ENCODE measurements at places on chromosomes 11 and 22.

GRCh38 chr11:78868563-78868962, 293.9 kb upstream of the NARS2 start:
- no peak for DNase-seq

DNA sequence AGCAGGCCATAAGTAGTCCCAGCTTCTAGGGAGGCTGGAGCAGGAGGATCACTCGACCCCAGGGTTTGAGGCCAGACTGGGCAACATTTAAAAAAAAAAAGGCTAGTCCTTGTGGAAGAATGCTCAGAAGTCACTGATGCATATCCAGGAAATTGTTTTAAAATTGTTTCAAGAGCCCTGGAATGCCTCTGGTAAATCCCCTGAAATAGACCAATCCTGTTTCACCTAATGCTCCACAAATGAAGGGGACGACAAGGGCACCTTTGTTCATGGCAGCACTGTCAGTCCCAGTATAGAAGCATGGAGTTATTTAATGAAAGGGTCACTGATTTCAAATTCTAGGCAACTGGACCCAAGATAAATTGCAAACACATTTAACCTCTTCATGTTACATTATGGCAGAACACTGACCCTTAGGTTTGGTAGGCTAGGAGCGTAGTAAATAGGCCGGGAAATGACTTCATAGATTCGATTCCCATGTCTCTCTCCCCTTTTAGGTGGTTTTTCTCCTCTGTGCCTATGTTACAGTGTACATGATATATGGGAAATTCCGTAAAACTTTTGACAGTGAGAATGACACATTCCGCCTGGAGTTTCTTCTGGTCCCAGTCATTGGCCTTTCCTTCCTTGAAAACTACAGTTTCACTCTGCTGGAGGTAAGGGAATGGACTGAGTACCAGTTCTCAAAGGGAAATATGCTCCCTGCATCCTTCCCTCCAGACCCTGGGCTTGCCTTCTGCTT, 11.4 kb downstream of the KDELR3 start:
- no peak for DNase-seq

DNA sequence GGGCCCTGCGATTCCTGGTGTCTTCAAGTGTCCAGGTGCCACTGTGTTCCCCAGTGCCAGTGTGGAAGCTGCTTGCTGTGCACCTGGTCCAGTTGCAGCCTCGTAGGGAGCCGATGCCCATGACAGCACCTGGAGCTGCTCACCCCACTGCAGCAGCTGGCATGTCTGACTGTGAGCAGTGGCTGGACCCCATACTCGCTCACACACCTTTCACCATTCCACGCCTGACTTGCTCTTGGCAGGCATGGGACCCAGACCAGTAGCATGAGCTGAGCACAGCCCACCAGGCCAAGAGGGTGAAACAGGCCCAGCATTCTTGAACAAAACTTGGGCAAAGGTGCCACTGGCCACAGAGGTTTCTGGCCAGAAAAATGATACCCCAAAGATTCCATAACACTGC, 124.5 kb upstream of the THY1 start:
- no peak for DNase-seq

- DNase-seq: no peak
Measured at GRCh38 chr22:35467681-35468434, 67.9 kb downstream of the MCM5 start.

DNA sequence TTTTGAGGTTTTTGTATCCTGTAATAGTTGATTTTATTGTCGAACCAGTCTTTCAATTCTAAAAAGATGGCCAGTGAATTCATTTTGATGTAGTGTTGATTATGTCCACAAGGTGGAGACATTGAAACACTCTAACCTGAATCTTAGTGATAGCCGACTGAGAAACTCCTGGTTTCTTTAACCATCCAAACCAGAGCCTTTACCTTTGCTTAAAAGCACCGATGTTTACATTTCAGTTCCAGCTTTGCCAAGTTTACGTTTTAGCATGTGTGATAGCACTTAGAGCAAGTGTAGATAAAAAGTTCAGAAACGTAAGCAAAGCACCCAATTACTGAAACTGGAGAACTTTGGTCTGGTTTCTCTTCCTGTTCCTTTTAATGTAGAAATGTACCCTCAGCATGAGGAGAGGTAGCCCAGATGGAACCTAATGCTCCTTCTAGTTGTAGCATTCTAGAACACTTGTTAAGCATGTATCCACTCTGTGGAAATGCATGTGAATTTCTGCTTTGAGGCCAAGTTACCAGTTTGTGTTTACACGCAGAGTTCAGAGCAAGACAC, 208.6 kb downstream of the DBX1 start:
- peak; percentile 61 for DNase-seq

DNA sequence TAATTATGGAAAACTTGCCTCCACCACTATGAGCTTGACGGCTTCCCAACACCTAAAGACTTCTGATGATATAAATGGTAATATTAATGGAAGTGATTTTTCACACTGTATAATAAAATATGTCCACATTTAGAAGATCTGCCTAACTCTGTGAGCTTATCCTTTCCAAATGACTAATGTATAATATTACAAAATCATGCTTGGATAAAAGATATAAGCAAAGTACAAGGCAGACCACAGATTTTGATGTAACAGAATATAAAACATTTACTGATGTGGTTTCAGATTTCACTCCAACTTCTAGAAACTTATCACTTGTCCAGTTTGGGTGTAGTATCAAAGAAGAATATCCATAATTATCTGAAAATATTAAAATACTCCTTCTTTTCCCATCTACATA, 36.9 kb downstream of the GALNT18 start:
- no peak for DNase-seq

- DNase-seq: no peak
Measured at GRCh38 chr11:102734650-102735049, 9.9 kb upstream of the MMP8 start.

- no peak for DNase-seq
Measured at GRCh38 chr11:57322256-57323166, 2.2 kb downstream of the TNKS1BP1 start.

GRCh38 chr11:8225589-8226036, 38.1 kb downstream of the LMO1 start:
- DNase-seq: peak; percentile 57

- DNase-seq: no peak
Measured at GRCh38 chr11:133160754-133161153, 371.5 kb downstream of the OPCML start.

GRCh38 chr11:109326781-109327180, 95.2 kb upstream of the C11orf87 start:
- no peak for DNase-seq

DNA sequence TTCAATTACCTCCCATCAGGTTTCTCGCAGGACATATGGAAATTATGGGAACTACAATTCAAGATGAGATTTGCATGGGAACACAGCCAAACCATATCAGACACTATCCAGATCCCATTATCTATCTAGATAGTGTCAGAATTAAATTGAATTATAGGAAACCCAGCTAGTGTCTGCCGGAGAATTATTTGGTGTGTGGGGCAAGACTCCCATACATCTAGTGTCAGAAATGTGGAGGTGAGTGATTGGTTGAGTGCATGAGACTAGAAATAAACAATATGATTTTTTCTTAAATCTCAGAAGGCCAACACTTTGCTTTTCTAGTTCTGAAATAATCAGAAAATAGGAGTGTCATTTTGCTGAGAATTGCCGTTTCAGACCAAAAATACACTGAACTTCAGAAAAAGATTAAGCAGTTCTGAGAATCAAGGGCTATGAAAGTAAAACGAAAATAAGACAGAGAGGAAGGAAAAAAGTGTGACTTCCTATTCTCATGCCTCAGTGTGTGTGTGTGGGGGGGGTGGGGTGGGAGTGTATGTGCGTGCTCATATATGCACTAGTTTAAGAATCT, 21.3 kb downstream of the CASP12 start:
- DNase-seq: peak; percentile 49

GRCh38 chr22:37147186-37147990, 2.3 kb downstream of the IL2RB start:
- no peak for DNase-seq

DNA sequence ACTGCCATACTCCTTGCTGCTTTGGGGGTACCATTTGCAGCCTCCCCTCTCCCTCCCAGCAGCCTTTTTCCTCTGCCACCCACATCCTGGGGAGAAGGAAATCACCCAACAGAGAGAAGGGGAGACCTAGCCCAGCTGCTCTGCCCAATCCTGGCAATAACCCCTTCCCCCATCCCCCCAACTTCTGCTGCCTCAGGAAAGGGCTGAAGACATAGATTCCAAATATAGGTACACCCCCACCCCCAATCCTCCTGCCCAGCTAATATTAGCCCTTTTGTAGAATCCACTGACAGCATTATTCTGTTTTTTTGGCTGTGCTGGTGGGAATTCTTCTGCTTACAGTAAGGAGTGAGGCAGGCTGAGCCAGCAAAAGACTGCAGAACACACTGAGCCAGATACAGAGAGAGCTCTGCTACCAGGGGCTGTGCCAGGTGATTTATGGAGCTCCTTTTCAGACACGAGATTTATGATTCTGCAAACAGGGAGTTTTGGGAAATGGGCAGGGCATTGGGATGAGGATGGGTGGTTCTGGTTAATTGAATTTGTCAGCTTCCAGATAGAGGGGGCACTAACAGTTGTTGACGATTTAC, 164.0 kb downstream of the TENM4 start:
- DNase-seq: no peak

DNA sequence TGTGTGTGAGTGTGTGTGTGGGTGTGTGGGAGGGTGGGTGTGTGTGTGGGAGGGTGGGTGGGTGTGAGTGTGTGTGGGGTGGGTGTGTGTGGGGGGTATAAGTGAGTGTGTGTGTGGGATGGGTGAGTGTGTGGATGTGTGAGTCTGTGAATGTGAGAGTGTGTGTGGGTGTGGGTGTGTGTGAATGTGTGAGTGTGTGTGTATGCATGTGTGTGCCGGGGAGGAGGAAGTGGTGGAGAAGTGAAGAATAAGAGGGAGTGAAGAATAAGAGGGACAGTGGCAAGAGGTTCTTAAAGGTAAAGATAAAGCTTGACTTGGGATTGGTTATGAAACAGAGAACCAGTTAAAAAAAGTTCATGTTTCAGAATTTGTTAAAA, 54.0 kb downstream of the PRR5L start:
- no peak for DNase-seq

DNA sequence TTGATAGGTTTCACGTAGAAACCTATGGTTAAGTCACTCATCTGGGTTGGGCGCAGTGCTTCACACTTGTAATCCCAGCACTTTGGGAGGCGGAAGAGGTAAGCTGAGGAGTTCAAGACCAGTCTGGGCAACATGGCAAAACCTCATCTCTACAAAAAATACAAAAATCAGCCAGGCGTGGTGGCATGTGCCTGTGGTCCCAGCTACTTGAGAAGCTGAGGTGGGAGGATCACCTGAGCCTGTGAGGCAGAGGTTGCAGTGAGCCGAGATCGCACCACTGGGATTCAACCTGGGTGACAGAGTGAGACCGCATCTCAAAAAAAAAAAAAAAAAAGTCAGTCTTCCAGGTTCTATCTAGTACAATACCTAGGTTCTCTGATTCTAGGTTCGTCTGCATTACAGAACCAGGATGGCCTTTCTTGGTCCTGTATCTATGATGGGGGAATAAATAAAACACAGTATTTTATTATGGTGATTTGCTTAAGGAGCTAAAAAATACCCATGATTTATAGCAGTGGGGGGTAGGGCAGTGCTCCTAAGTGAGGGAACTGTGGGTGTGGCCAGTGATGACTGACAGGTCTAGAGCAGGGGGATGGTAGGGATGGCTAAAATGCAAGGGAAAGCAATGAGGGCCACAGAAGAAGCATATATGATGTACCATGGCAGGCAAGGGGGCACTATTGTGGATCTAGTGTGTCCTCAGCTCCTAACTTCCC, 65.5 kb upstream of the NUP160 start:
- no peak for DNase-seq

- no peak for DNase-seq
Measured at GRCh38 chr11:83306200-83307080, 20.3 kb upstream of the CCDC90B start.

DNA sequence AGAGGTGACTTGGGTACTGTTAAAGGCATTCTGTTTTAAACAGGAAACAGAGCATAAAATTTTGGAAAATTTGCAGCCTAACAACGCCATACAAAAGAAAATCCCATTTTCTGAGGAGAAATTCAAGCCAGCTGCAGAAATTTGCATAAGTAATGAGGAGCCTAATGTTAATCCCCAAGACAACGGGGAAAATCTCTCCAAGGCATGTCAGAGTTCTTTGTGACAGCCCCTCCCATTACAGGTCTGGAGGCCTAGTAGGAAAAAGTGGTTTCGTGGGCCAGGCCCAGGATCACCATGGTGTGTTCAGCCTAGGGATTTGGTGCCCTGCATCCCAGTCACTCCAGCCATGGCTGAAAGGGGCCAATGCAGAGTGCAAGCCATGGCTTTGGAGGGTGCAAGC, 1333.1 kb upstream of the TENM4 start:
- DNase-seq: no peak

GRCh38 chr22:44220727-44221680, 40.3 kb downstream of the PARVG start:
- no peak for DNase-seq

DNA sequence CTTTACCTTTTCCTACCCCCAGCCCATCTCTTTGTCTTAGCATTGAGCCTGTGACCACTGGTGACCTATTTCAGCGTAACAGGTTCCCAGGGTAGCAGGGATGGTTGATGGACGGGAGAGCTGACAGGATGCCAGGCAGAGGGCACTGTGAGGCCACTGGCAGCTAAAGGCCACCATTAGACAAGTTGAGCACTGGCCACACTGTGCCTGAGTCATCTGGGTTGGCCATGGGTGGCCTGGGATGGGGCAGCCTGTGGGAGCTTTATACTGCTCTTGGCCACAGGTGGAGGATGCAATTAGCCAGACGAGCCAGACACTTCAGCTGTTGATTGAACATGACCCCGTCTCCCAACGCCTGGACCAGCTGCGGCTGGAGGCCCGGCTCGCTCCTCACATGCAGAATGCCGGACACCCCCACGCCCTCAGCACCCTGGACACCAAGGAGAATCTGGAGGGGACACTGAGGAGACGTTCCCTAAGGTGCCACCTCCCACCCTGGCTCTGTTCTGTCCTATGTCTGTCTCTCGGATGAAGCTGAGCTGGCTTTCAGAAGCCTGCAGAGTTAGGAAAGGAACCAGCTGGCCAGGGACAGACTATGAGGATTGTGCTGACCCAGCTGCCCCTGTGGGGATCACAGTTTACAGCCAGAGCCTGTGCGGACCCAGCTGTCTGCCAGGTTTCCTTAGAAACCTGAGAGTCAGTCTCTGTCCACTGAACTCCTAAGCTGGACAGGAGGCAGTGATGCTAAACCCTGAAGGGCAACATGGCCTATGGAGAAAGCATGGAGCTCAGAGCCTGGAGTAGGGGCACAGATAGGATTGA, 29.8 kb downstream of the PIK3IP1 start:
- DNase-seq: no peak

GRCh38 chr11:62919476-62919875, 1.7 kb downstream of the CHRM1 start:
- DNase-seq: no peak
